ENCODE measurements at places on chromosomes 6 and 20.

GRCh38 chr6:112366695-112367553 lies 19.8 kb downstream of the RFPL4B start:
- DNase-seq = no peak

DNA sequence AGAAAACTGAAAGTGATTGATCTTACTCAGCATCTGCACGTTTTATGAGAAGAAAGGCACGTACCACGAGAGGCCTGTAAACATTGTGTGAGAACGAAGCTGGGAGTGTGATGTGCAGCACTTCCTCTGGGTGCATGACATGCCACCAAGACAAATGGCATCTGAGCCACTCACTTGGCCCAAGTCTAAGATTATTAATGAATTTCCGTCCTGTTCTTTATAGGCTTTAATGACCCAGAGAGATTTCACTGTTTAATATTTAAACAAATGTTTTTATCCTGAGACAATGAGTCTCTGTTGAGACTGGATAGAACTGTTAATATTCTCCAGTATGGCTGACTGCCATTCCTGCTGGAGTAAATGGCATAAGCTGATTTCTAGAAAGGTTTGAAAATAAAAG lies 172.6 kb upstream of the PHACTR1 start:
- DNase-seq = no peak

- no peak for DNase-seq
Observed at GRCh38 chr20:20143646-20144045, 91.3 kb downstream of the CFAP61 start.

DNA sequence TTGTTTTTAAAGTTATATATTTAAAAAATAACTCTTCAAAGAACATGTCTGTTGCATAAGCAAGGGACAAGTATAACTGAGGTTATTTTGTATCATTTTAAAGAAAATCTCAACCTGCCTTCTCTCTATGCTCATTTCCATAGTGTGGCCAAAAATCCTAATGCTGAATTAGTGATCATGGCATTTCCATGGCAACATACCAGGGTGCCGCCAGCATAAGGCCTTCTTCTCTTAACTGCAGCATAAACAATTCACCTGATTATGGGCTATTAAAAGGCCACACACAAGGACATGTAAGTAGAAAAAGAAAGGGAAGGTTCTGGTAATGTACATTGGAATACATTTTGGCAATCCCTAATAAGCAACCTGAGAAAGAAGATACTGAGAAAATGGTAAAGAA lies 95.1 kb upstream of the RNF217 start:
- no peak for DNase-seq

DNA sequence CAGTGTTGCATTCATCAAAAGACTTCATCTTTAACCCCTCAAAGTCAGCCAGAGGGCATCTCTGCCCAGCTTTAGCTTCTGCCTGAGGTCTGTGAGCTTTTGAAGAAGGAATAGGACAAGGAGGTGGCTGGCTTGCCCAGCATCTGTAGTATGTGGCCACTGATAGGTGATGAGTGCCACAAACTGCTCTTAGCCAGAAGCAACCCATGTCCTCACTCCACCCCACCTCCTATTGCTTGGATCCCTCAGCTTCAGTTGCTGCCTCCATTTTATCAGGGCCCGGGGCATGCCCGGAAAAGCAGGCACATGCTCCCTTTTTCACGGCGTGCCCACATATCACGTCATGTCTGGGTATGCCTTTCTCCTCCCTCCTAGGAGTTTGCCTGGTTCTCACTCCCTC lies 11.9 kb upstream of the EFCAB8 start:
- no peak for DNase-seq

- no peak for DNase-seq
Observed at GRCh38 chr6:2917065-2917464, 14.0 kb upstream of the SERPINB9 start.

DNA sequence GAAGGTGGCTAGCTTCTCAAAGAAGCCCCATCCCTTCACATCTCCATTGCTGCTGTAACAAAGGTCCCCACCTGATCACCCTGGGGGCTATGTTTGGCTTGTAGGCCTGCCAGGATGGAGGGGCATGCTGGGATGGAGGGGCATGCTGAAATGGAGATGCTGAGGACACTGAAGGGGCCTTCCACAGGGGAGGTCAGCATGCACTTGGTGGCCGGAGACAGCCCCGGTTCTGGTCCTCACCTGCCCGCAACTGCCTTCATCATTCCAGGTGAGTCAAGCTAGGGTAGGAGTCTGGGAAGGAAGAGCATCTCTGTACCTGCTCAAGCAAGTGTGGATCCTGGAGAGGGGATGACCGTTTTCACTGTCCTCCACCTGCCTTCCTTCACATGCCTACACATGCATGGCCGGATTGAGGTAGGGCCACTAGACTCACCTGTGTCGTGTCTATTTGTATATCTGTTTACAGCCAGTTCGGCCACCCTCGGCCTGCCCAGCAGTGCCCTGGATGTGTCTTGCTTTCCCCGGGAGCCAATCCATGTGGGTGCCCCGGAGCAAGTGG lies 6.0 kb downstream of the L3MBTL1 start:
- no peak for DNase-seq

DNA sequence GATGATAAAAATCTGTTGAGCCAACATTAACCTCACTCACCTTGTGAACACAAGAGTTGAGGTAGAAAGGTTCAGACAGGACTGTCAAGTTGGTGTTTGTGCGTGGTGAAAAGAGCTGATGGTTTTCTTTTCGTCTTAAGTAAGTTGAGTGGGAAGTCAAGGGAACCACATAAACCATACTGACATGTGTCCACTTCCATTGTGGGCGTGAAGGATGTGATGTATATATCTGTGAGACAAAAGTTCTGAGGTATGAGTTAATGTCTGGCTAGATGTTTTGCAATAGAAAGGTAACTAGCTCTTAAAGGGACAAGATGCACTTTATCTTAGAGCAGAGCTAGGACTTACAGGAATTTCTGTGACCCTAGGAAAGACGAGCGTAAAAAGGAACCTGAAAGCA lies 1272.1 kb upstream of the ADGRB3 start:
- DNase-seq = no peak

GRCh38 chr6:19803331-19804204 lies 33.6 kb upstream of the ID4 start:
- no peak for DNase-seq
